ENCODE measurements at places on chromosomes 7 and 10. TPM values are rescaled to one million over a fixed set of nuclear protein-coding genes. Genes with fewer than 3 reads are reported as not detected.
A peak's percentile ranks its signal among the peaks of the same experiment; 100 is the strongest.

DNA sequence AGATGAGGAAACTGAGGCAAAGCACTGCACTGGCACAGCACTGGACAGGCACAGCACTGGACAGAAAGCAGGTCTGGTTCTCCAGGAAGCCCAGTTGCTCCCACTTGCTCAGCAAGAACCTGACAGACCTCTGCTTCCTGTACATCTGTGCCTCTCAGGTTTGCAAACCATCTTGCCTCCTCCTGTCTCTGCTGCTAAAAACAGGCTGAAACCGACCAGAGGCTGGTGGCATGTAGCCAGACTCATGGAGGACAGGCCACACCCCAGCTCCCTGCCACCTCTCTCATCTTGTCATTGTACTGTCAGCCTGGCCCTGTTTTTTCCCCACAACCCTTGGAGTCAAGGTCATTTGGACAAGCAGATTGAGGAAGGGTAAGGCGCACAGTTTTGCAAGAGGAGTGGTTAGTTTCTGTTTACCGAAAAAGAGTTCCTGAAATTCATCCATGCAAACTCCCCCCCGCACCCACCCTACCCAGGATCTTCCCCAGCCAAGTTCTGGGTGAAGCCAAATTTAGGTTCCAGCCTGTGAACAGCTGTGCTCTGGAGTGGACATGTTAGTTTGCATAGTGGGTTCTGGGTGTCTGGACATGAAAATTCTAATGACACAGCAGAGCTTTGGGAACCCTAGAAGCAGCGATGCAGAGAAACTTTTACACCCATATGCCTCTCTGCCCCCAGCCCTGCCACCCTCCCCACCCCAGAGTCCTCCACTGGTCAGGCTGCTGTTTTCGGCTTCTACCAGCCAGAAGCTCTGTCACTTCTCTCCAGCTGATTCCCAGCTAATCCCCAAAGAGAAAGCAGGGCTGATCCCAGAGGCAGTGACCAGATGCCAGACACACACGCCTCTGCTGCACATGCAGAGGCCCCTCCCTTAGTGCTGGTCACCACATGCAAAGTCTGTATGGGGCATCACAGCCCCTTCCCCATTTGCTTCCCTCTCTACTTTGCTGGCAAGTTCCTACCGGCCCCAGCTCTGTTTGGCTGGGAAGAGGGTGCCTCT lies 8.5 kb upstream of the C10orf105 start:
- peak overlapping the region; percentile 78 for H3K4me3 ChIP-seq
- H3K4me1 ChIP-seq = peaks cover 69% of the 10 kb centered on the region
- H3K27me3 ChIP-seq = no peaks in the 10 kb centered on the region

GRCh38 chr7:158550886-158551452 lies 36.7 kb downstream of the PTPRN2 start:
- no peak for DNase-seq
- H3K27me3 ChIP-seq = no peaks in the 10 kb centered on the region
- H3K4me1 ChIP-seq = no peaks in the 10 kb centered on the region
- no peak overlapping the region for H3K27ac ChIP-seq

DNA sequence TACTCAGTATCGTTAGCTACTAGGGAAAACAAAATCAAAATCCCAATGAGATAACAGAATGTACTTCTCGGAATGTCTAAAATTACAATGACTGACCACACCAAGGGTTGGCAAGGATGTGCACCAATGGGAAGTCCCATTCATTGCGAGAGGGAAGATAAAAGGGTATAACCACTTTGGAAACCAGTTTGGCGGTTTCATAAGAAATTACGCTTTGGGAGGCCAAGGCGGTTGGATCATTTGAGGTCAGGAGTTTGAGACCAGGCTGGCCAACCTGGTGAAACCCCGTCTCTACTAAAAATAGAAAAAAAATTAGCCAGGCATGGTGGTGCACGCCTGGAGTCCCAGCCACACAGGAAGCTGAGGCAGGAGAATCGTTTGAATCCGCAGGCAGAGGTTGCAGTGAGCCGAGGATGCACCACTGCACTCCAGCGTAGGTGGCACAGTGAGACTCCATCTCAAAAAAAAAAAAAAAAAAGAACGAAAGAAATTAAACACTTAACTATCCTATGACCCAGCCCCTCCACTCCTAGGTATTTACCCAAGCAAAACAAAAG lies 7.6 kb downstream of the HACD1 start:
- peaks cover 7% of the 10 kb centered on the region for H3K27me3 ChIP-seq
- H3K4me1 ChIP-seq = no peaks in the 10 kb centered on the region
- H3K4me3 ChIP-seq = no peak overlapping the region
- H3K27ac ChIP-seq = no peak overlapping the region

DNA sequence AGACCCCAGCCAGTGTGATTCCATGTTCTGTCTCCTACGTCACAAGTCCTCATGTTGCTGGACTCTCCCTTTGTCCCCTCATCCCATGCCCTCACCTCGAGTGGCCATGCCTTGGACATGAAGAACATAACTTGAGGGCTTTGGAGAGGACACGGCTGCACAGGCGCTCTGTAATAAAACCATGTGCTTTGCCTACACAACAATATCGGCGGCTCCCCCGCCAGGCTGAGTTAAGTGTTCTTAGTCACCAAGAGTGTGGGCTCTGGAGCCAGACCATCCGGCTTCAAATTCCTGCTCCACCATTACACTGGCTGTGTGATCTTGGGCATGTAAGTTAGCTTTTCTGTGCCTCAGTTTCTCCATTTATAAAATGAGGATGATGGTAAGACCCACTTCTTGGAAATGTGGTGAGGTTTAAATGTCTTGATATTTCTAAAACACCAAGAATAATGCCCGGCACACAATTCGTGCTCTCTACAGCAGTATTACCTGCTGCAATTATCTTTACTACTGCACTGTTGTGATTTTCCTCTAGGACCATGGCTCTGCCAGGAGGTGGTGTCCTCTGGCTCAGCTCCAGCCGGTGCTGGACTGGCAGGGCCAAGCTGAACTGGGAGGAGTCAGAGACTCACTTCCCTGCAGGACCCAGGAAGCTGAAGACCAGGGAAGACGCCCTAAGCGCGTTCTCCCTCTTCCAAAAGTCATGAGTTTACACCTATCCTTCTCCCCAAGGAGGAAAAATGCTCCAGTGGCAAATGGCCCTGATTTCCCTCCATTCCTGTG lies 15.7 kb downstream of the SLIT1 start:
- peaks cover 11% of the 10 kb centered on the region for H3K27me3 ChIP-seq
- no peak for DNase-seq
- no peaks in the 10 kb centered on the region for H3K4me1 ChIP-seq
- H3K27ac ChIP-seq = no peak overlapping the region
- H3K4me3 ChIP-seq = no peak overlapping the region
- H3K36me3 ChIP-seq = no peaks in the 10 kb centered on the region

DNA sequence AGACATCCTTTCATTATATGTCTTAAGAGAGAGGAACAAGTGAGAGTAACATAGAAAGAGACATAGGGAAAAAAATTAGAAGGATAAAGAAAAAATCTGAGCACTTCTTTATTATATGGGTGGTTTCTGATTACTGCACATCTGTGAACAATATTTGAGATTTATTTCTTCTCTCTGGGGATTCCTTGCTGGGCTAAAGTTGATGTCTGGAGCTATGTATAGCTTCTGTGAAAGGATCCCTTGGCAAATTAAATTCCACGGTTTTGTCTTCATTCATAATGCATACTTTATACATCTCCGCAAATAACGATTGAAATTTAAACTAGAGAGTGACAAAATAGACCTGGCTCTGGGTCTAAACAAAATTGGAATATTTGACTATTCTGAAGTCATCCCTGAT lies 232.2 kb upstream of the CTBP2 start:
- H3K4me1 ChIP-seq = no peaks in the 10 kb centered on the region
- no peak overlapping the region for H3K4me3 ChIP-seq
- H3K27me3 ChIP-seq = no peaks in the 10 kb centered on the region
- H3K27ac ChIP-seq = no peak overlapping the region
- H3K36me3 ChIP-seq = no peaks in the 10 kb centered on the region

GRCh38 chr7:21300692-21301091 lies 127.2 kb upstream of the SP4 start:
- no peak for DNase-seq
- H3K4me3 ChIP-seq = no peak overlapping the region
- peaks cover 7% of the 10 kb centered on the region for H3K4me1 ChIP-seq

GRCh38 chr7:115827305-115828045 lies 203.1 kb downstream of the TFEC start:
- no peak overlapping the region for H3K27ac ChIP-seq
- H3K4me3 ChIP-seq = no peak overlapping the region
- H3K27me3 ChIP-seq = no peaks in the 10 kb centered on the region
- no peak for DNase-seq
- H3K4me1 ChIP-seq = no peaks in the 10 kb centered on the region

- no peaks in the 10 kb centered on the region for H3K36me3 ChIP-seq
- no peak for DNase-seq
- peaks cover 15% of the 10 kb centered on the region for H3K4me1 ChIP-seq
- no peak overlapping the region for H3K27ac ChIP-seq
- H3K27me3 ChIP-seq = peaks cover 7% of the 10 kb centered on the region
- peak overlapping the region; percentile 1 for H3K4me3 ChIP-seq
Observed at GRCh38 chr10:17067376-17068264, 62.0 kb downstream of the CUBN start.

DNA sequence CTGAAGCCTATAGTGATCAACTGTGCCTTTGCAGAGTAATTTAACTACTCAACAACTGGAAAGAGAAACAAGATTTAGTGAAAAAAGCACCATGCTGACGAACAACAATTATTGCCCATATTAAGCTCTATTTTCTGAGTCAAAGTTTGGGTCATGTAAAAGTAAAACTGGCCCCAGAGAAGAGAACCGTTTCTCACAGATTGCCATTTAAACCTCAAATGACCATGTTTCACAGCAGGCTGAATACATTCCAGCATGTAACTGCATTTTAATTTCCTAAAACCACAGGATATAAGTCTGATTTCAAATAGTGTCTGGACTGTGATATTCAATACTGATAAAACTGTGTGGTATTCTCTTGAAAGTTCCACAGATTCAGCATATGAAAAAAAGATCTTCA lies 140.7 kb downstream of the ATE1 start:
- H3K27me3 ChIP-seq = no peaks in the 10 kb centered on the region
- DNase-seq = no peak
- no peaks in the 10 kb centered on the region for H3K4me1 ChIP-seq
- H3K4me3 ChIP-seq = no peak overlapping the region
- no peak overlapping the region for H3K27ac ChIP-seq
- no peaks in the 10 kb centered on the region for H3K36me3 ChIP-seq

DNA sequence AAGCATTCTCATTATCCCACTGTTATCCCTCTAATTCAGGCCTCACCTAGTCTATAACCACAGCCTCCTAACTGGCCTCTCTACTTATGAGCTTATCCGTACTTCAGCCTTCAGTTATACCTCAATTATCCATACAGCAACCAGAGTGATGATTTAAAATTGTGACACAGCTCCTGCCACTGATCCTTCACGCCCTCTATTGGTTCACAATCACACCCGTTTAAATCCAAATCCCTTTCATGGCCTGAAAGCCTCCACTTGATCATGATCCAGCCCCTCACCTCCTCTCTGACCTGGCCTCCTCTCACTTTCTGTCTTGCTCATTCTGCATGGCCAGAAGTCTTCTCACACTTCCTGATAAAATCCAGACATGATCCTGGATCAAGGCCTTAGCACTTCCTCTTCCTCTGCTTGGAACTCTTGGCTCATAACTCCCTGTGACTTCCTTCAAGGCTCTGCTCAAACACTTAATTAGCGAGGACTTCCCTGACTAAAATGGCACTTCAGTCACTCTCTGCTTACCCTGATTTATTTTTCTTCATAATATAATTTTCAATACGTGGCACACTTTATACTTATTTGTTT lies 19.0 kb upstream of the TMEM26 start:
- H3K27ac ChIP-seq = no peak overlapping the region
- no peak for DNase-seq
- H3K27me3 ChIP-seq = no peaks in the 10 kb centered on the region
- H3K4me3 ChIP-seq = no peak overlapping the region
- no peaks in the 10 kb centered on the region for H3K36me3 ChIP-seq
- no peaks in the 10 kb centered on the region for H3K4me1 ChIP-seq

Gene LOXL4
- not detected for total RNA-seq

Gene SRRT
- 300 TPM for total RNA-seq
